ENCODE measurements at places on chromosomes 2 and 18. TPM values are rescaled to one million over a fixed set of nuclear protein-coding genes. Genes with fewer than 3 reads are reported as not detected.

DNA sequence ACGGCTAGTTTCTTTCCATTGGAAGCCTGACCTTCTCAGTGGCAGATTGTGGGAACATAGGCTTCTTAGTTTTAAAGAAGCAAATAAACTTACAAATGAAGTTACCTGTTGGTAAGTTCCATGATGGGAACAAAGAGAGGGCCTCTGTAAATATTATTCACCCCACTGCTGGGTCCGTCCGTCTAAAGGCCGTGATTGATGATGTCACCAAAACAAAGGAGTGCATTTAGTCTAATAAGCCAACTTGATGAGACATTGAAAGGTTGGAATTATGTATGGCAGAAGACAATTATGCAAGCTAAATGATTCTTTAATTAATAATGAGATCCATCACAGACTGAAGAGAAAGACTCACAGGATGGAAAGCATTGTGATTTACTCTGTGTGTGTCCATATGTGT lies 1091.9 kb upstream of the FANCL start:
- DNase-seq: no peak

DNA sequence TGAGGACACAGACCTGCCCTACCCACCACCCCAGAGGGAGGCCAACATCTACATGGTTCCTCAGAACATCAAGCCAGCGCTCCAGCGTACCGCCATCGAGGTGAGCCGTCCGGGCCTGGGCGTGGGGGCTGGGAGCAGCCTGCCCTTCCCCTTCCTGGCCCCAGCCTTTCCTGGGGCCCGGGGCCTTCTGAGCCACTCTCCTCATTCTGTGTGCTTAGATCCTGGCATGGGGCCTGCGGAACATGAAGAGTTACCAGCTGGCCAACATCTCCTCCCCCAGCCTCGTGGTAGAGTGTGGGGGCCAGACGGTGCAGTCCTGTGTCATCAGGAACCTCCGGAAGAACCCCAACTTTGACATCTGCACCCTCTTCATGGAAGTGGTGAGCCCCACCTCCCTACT lies 157.9 kb downstream of the DYSF start:
- DNase-seq: no peak

- DNase-seq: no peak
These were observed 259.8 kb upstream of the SALL3 start for GRCh38 chr18:78719821-78720220.

DNA sequence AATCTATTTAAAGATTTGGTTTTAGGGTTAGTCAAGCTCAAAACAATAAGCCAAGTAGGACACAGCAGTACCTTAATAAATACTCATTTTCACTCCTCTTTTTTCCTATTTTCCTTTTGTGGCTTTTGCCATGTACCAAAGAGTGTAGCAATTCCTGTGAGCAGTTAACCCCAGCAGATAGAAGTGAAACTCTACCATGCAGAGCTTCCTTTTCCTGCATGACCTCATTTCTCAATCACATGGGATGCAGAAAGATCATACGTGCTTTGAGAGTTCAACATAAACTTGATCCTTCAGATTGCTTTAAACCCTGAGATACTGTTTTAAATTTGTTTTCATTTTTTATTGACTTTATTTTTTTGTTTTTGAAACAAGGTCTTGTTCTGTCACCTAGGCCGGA lies 99.1 kb upstream of the ARHGAP15 start:
- peak; percentile 46 for DNase-seq

DNA sequence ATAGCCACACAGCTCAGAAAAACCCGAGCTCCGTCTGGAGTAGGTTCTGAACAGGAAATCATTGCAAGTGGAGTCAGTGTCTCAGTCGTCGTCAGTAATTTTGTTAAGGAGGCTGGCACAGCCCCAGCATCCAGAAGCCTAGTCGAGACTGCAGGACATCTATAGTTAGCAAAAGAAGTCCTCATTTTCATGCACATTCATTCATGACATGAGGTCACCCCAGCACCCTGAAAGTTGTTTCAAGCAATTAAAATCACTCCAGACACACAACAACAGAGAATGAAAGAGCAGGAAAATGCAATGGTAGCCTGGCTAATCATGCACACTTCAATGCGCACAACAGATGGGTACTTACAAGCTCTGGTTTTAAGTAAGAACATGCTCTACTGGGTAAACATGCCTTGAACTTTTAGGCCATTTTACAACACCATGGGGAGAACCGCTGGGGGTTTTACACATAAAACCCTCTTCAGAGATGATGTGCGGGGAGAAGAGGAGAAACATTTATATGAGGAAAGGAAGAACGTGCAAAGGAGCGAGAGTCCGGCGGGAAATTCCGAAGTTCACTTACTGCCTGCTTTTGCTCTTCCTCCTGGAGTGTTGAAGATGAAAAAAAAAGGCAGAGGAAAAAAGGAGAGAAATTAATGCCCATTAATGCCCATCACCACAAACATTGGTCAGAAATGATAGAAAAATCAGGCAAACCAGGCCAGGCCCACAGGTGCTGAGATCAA lies 77.4 kb upstream of the DNMT3A start:
- no peak for DNase-seq

- peak; percentile 13 for DNase-seq
These were observed 170.8 kb downstream of the PRKCE start for GRCh38 chr2:45822272-45822630.

DNA sequence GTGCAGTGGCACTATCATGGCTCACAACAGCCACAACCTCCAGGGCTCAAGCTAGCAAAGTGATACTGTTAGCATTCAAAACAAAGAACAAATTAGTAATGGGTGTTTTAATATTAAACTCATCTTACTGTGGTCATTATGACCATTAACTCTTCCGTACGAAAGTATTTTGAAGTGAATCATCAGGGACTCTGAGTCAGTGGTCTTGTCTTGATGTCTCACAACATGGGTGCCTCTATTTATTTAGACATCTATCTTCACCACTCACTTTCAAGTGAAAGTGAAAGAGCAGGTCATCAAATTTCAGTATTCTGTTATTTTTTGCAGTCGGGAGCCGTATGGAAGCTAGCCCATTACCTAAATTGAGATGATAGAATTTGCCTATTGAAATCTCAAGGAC lies 1118.2 kb downstream of the DPP10 start:
- DNase-seq: no peak

DNA sequence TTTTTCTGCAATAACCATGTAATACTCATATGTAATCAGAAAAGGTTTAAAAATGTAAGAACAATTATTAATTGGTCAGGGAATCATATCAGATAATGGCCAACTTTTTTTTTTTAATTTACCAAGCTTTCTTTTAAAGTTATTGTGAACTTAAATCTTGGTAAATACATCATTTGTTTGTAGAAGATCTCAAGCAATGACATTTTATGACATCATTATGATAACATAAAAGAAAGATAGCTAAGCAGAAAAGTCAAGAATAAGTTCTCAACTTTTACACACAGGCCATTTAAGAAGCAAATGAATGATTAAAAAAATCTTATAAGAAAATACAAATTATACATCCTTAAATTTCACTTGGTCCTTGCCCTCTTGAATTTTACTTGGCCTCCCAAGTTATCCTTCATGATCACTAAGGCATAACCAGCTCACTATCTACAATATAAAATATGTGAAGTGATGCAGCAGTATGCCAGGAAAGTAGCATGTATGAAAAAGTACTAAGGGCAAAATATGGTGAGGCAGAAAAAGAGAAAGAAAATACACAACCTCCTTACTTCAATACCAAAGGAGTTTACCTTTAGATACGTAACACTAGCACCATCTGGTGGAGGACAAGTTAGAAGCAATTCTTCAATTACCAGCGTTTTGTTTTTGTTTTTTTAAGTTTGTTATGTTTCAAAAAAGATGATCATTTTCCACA lies 116.6 kb downstream of the SRBD1 start:
- DNase-seq: peak; percentile 79

DNA sequence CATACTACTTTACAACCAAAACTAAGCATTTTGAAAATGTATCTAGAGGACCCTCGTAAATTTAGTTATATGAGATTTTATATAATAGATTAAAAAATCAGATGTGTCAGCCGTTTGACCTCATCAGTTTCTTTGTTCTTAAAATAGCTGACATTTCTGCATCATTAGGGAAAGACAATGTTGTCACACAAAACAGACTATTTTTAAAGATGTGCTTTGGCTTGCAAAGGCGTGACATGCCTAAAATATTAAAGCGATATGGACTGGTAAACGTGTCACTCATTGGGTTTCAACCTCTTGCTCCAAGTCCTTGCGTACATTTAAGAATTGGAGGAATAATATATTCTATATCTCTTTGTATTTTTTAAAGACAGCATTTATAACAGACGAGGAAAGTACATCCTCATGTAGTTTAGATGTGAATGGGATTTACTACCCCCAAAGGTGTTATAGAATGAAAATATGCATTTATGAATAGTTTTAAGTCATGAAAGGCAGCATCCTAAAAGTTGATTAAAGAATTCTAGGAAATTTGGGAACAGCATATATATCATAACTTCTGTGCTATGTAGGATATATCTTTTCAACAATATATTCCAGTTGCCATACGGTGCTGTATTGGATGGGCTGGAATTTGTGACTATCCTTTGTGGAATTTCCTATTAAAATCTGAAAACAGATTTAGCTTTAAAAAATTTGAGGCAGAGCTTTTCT lies 3.8 kb downstream of the MYL12A start:
- no peak for DNase-seq

DNA sequence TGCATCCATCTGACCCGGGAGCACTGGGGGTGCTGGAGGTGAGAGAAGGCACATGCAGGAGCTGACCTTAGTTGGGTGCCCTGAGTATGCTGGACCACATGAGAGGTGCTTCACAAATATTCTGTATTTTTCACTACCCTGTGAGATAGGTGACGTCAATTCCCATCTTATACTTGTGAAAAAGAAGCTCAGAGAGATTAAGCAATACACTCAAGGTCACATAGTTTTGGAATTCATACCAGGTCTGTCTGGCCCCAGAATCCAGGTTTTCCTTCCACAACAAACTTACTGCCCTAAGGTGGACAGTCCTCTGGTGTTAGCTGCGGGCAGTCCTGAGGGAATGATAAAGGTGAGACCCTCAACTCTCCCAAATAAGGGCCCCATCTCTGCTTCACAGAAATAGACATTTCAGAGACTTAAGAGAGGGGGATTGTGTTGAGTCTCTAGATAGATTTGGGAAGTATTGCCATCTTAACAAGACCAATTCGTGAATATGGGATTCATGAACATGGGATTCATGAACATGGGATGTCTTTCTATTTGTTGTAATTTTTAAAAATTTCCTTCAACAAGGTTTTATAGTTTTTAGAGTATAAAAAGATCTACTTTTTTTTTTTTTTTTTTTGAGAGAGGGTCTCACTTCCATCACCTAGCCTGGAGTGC lies 64.0 kb upstream of the SMAD7 start:
- no peak for DNase-seq

GRCh38 chr2:238728330-238729260 lies 119.3 kb upstream of the TWIST2 start:
- DNase-seq: peak; percentile 76

- no peak for DNase-seq
These were observed 72.2 kb upstream of the PHLPP1 start for GRCh38 chr18:62643181-62643580.

DNA sequence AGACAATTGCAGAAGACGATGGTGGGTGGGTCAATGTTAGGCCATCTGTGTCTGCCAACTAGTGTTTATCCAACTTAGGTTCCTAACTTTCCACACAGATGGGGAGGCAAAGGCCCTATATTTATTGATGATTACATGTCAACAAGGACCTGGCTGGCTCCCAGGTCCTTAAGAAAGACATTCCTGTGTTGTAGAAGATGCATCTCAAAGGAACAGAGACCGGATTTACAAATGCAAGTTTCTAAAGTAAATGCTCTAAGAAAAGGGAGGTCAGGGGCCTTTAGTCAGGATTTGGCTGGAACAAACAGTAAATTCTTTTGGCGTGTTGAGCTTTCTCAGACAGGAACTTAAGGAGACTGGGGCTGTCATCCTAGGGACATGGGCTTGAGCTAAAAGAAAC lies 175.0 kb downstream of the SH3BP4 start:
- no peak for DNase-seq

GRCh38 chr2:10238396-10238795 lies 64.3 kb upstream of the HPCAL1 start:
- DNase-seq: no peak

GRCh38 chr2:203711399-203711798 lies 5.0 kb downstream of the CD28 start:
- no peak for DNase-seq

- DNase-seq: peak; percentile 49
These were observed 168.7 kb upstream of the NDUFV2 start for GRCh38 chr18:8933714-8934284.

DNA sequence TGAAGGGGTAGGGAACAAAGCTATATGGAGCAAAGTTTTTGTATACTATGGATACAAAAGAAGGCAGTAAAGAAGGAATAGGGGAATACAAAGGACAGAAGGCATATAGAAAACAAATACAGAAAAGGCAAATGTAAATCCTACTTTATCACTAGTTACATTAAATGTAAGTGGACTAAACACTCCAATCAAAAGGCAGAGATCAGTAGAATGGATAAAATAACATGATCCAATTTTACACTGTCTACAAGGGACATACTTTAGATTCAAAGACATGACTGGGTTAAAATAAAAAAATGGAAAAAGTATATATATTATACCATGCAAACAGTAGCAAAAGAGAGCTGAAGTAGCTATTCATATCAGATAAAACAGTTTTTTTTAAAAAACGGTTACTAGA lies 215.0 kb downstream of the PDE11A start:
- DNase-seq: no peak

DNA sequence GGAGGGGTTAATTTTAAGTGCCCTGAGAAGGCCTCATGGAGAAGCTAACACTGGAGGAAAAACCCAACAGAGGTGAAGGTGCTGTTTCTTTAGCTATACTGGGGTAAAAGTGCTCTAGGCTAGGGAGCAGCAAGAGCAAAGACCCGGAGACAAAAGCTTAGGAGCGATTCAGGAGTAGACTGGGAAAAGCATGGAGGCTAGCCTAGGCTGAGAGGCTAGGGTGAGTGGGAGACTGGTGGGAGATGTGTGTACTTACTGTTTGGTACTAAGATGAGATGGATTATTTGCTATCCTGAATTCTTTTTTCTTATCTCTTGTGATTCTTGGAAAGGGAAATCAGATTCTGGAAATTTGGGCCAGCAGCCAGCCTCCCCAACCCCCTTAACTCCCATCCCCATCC lies 2.0 kb downstream of the GIGYF2 start:
- DNase-seq: no peak

- DNase-seq: no peak
These were observed 24.3 kb upstream of the RIOK3 start for GRCh38 chr18:23428821-23429220.

The HIBCH gene
- 15.6 TPM for total RNA-seq

The POTEI gene
- not detected for total RNA-seq

The SPP2 gene
- not detected for total RNA-seq

The HOXD13 gene
- total RNA-seq: not detected

The KYNU gene
- 2.9 TPM for total RNA-seq

The ITGAV gene
- 204 TPM for total RNA-seq

The ASB18 gene
- not detected for total RNA-seq

The TEKT4 gene
- total RNA-seq: not detected
